Activated CD4-positive, alpha-beta T cell treated with anti-CD3 and anti-CD28 coated beads for 24 hours (primary cell): ENCODE measurements at places on chromosomes 2 and 18.

GRCh38 chr2:123518367-123518766 lies 506.7 kb upstream of the CNTNAP5 start:
- no peak for DNase-seq

- no peak for DNase-seq
Measured at GRCh38 chr2:150528861-150529801, 41.7 kb upstream of the RND3 start.

GRCh38 chr18:41096504-41096903 lies 858.5 kb upstream of the PIK3C3 start:
- no peak for DNase-seq

DNA sequence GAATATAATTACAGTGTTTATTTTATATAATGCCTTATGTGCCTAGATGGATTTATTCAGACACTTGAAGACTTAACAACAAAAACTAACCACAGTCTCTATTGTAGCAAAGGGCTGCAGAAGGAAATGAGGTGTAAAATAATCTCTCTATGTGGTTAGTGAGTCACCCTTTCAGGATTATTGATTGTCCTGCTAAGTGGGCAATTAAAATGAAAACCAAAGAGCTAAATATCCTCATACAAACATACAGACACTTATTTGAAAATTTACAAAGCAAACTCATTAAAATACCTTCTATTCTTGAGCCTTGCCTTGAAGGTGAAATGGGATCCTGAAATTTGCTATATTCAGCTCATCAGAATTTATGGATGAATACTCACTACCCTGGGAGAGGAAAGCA lies 27.7 kb upstream of the DCC start:
- no peak for DNase-seq

- no peak for DNase-seq
Measured at GRCh38 chr2:88738271-88738670, 46.8 kb downstream of the RPIA start.

DNA sequence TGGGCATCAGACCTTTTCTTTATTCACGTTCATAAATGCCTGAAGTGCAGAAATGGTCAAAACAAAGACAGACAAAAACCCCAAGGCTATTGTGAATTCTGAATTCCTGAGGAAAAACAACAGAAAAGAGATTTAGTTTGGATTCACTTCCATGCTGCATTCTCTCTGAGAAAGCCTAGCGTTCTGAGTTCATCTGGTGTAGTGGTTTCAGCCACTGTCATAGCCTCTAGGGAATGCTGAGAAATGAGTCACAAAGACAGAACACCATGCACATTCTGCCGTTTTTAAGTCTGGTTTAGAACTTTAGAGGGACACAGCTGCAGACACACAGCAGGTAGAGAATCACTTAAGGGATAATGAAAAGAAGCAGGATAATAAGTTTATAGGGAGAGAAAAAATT lies 93.8 kb downstream of the LRP1B start:
- DNase-seq: no peak

DNA sequence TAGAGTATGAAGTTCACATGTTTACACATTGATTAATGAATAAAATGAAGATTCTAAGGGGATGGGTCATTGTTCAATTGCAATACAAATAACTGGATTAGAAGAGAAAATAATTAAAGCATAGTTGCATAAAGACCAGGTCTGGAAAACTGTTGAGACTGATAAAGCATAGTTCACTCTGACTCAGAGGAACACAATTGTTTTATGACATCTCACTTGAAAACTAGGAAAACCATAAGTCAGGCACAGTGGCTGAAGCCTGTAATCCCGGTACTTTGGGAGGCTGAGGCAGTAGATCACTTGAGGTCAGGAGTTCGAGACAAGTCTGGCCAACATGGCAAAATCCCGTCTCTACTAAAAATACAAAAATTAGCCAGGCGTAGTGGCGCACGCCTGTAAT lies 46.7 kb downstream of the PLA2R1 start:
- DNase-seq: no peak

DNA sequence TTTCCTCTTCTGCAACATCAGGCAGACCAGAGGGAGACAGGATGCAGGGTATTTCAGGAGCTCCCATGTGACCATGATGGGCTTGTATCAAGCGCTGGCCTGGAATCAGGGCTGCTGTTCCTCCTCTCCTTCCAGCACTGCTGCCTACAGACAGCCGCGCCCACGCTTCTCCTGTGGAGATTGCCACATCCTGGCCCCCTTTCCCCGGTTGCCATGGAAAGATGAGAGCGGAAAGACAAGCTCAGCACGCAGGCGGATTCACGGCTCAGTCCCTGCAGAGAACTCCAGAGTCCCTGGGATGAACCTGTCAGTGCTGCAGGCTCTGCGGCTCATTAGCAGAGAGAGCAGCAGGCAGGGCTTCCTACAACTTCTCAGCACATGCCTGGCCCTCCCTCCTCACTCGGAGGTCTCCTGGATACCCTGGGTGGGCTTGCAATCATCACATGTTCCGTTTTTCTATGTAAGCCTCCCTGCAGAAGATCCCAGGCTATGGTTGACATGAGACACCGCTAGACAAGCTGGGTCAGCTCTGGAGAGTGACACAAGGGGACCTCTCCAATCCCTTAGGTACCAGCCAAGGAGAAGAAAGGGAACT lies 497.8 kb upstream of the MYT1L start:
- no peak for DNase-seq

GRCh38 chr2:27133195-27133875 lies 1.1 kb downstream of the PREB start:
- no peak for DNase-seq

GRCh38 chr2:219803294-219803693 lies 175.9 kb downstream of the SLC4A3 start:
- no peak for DNase-seq

GRCh38 chr2:70732766-70733645 lies 35.0 kb downstream of the ADD2 start:
- no peak for DNase-seq

DNA sequence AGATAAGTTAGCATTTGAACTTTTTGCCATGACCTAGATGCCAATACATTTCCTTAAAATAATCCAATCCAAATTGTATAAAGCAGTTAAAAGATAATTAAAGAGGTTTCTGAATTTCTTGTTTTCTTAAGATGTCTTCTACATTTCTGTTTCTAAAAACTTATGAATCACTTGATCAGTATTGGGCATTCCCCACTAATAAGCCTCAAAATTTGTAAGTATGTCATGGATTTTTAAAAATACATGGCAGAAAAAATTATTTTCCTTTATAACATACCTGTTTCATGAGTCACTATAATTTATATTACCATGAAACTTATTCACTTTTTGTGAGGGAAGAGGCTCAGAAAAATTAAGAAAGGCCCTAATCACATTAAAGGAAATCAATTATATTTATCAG lies 90.3 kb upstream of the TFPI start:
- DNase-seq: no peak

GRCh38 chr2:29743516-29743915 lies 177.9 kb downstream of the ALK start:
- DNase-seq: no peak

- no peak for DNase-seq
Measured at GRCh38 chr2:33531549-33532059, 55.2 kb downstream of the RASGRP3 start.

GRCh38 chr18:43034683-43035500 lies 80.6 kb downstream of the RIT2 start:
- no peak for DNase-seq
